T-helper 17 cell (primary cell): ENCODE measurements at places on chromosomes 16 and 17.

DNA sequence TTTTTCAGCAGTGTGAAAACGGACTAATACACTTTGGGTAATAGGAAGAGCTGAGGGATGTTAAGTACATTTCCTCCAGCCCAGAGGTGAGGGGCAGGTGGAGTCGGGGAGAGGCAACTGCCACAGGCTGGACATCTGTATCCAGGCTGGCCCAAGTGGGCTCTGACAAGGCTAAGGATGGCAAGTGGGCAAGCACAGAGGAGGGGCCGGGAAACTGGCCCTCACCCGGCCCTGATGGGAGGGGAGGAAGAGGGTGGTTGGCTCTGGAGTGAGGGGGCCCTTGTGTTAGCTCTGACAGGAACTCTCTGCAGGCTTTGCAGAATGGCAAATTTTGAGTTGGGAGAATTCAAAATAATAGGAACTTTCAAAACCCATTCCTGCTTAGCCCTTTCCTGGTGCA, 251.0 kb upstream of the TNRC6C start:
- no peak for DNase-seq

DNA sequence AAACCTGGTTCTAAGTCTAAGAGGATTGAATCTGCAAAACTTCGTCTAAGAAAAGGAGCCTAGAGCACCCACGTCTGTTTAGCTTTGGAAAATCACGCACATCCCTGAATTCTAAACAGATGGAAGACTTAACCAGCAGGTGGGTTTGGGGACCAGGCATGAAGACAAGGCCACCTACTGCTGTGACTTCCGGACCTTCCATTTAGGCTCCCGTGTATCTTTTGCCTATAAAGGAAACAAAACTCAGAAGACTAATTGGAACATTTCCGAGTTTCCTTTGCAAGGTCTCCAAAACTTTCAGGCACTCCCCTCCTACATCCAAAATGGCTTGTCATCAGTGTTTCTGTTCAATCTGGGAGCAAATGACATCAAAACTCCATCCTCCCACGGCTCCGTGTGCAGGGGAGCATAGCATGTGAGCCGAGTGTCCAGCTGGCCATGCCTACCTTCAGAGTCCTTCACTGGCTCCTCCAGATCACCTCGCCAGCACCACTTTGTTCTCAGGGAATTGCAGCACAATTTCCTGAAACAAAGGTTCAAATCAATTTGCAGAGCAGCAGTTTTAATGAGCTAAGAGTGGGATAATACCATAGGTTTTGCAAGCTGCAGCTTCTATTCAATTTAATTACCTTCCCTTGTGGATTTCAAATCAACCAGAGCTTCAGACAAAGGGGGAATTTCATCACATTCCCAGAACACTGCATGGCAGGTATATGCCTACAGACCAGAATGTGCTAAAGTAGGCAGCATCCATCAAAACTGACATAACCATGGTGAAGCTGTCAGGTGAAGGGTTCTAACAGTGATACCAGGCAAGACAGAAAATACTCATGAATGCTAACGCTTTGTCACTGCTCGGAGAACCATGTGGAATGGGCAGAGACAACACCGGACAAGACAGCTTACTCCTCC, 23.5 kb downstream of the CACNG1 start:
- no peak for DNase-seq

- DNase-seq: no peak
Observed at GRCh38 chr17:30927756-30928155, 6.0 kb downstream of the ADAP2 start.

- DNase-seq: no peak
Observed at GRCh38 chr17:72974605-72975232, 117.8 kb downstream of the SLC39A11 start.

GRCh38 chr16:1545044-1546040, 11.9 kb downstream of the TMEM204 start:
- DNase-seq: no peak

DNA sequence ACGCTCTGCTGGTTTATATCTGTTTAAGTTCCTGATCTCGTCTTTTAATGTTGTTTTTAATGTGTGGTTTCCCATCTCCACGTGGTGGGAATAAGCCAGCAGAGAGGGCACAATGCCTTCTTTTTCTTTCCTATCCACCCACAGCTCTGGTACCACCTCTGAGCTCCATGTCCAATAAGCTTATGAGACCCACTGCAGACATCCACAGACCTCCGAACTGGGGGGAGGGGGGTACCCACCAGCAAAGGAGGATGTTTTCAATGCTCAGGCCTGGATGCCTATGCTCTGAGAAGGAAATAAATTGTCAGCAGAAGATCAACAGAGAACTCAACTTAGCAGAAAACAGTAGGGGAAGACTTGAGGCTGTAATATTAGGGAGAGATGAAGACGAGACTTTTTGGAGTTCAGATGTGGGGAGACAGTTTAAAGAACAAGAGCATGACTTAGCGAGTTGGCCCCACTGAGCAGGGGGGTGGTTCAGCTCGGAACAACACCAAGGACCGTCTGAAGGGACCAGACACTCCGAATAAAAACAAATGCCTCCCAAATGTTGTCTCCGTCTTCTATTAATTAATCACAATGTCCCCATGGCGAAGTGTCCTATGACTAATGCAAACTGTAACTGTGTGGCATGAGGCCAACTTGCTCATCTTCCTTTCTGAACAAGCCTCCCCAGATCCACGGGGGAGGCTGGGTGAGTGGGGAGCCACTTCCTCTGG, 62.7 kb downstream of the GAS7 start:
- no peak for DNase-seq

DNA sequence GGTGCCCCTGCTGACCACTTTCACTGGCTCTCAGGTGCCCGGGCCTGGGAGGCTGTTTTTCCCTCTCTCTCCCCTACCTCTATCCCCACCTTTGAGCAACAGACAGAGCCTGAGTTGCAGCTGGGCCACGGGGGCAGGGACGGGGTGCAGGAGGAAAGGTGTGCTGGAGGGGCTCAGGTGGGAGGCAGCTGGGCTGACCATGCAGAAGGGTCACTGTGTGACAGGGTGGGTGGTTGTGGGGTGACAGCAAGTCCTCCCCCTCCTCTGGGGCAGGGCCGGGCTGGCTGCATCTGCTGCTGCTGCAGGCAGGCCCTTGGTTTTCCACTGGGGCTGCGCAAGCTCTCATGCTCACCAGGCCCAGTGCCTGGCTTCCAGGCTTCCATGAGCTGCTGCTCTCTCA, 6.6 kb downstream of the ZNF319 start:
- DNase-seq: no peak

GRCh38 chr17:77323413-77324171, 182.8 kb downstream of the SEC14L1 start:
- no peak for DNase-seq

DNA sequence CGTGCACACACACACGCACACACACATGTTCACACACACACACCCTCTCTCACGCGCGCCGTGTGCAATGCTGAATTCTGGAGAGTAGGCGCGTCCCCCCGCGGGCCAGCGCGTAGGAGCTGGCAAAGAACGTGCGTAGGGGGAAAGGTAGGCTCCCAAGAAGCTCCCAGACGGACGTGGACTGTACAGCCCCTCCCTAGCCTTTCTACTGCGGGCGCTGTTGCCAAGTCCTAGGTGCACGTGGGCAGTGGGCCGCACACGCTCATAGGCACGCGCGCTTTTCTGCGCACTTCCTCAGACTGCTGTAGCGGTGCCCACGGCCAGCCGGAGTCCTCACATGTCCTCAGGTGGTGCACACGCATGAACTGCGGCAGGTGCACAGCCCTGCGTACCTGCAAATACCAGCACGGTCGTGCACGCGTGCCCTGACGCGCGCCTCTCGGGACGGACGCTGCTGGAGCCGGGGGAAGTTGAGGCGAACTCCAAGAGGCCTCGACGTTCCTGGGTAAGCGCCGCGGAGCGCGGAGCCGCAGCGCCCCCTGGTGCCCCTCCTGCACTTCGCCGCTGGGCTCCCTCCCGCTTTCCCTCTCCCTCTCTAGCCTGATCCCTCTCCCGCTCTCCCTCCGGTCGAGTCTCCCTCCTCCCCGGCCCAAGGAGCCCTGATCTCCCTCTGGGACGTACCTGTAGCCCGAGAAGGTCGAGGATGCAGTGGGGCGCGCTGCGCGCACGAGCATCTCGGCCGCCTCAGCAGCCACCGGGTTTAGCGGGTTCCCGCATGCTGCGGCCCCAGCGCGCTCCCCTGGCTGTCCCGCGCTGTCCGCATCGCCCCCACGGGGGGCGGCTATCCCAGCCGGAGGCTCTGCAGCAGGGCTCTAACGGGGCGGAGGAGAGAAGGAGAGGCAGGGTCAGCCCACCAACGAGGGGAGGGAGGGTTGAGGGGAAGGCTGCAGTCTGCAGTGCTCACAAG, 749 bp downstream of the GRIN2A start:
- DNase-seq: no peak
